Activated T-cell treated with anti-CD3 and anti-CD28 coated beads, Interleukin-2, amount 50 U/mL, for 1 hour (primary cell): ENCODE measurements at places on chromosomes 3 and 15.

DNA sequence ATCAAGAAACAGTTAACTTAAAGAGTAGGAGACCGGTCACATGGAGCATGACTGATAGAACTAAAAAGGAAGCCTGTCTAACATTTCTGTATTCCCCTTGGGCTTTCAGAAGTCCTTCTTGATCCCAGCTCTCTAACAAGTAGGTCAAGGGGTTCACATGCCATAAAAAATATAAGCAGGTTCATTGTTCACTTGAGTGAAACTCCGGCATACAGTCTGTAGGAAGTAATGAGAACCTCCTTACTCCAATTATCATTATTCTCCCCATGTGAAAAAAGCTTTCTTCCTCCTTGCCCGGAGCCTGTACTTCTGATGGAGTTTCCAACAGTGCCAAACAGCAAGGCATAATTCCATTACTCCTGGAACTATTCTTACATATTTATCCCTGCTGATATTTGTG lies 242.8 kb upstream of the CNTN4 start:
- no peak for DNase-seq

DNA sequence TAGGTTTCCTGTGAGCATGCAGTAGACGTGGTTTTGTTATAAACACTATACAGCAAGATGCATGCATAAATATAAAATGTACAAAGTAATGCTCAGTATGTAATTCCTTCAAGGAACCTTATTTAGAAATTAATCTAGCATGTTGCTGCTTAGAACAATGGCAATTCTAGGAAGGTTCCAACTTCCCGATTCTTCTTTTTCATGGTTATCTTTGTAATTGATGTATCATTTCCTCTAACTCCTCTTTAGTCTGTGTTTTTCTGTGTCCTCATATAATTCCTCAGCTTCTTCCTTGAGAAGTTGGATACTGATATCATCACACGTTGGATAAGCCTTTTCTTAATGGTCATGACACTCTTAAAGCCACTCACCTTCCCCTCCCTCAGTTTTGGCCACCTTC lies 3.5 kb downstream of the TSEN2 start:
- DNase-seq: no peak

DNA sequence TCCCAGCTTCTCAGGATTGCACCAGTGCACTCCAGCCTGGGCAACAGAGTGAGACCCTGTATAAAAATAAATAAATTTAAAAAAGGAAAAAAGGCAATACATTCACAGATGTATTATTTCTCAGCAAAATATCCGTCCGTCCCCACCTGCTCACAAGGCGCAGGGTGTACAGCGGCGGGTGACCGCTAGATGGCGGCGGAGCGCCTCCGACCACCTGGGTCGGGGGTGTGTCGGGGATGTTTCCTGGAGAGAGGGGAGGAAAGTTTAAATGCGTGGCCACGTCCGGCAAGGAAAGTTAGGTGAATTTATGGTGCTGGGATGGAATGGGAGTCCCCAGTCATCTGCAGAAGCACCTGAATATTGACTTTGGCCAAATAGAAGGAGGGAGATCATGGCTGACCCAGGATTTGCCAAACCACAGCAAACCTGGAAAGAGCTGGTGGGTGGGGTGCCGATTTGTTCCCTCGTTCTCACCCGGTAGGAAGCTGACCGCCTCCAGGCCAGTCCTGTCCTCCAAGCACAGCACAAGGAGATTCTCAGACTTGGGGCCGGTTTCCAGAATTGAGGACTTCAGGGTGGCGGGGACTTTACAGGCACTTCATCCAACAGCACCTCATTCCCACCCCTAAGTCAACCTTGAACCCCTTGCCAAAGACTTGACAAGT lies 88.3 kb downstream of the TMEM266 start:
- DNase-seq: peak; percentile 74

DNA sequence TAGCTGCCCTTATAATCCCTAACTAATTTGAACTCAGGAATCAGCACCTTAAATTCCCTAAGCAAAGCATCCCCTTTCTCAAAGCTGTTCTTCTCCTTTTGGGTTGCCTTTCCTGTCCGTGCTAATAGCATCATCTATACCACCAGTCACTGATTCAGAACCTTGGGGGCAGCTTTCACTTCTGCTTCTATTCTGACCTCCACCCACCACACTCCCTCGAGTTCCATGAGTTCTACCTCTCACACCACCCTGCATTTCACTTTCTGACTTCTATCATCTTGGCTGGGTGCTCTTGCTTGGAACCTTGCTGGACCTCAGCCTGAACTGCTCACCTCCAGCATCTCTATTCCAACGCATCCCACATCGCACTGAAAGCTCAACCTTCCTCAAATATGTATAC lies 55.4 kb upstream of the KCNMB2 start:
- no peak for DNase-seq

GRCh38 chr3:186871403-186871924 lies 29.0 kb downstream of the ADIPOQ start:
- no peak for DNase-seq

- no peak for DNase-seq
Measured at GRCh38 chr3:144437989-144438388, 466.4 kb downstream of the DIPK2A start.

DNA sequence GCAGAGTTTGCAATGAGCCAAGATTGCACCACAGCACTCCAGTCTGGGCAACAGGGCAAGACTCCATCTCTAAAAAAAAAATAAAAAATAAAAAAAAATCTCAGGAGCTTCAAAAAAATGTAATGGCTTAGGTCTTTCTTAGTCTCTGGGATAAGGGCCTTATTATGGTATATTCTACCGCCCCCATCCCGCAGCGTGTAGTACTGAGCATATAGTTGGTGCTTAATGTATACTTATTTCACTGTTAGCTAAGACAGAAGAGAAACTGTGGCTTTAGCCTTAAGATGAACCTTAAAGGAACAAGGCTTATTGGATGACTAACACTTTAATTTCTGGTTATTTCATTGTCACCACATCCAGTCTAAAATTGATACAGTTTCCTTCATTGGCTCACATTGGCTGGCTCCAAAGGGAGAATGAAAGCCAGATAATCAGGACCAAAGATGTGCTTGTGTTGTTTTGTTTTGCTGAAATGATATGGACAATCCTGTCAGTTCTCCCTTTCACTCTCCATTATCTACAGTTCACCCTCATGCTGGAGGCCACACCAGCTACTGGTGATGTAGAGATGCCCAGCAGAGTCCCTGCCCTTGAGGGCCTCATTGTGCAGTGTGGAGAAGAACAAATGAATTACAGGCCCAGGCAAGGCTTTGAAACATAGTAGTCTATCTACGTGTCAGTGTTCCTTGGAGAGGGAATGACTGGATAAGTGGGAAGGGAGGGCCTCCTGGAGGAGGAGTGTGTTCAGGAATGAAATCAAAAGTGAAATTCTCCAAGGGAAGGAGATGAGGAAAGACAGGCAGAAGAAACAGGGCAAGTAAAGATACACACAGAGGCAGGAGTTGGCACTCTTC lies 17.4 kb upstream of the RAF1 start:
- DNase-seq: no peak

DNA sequence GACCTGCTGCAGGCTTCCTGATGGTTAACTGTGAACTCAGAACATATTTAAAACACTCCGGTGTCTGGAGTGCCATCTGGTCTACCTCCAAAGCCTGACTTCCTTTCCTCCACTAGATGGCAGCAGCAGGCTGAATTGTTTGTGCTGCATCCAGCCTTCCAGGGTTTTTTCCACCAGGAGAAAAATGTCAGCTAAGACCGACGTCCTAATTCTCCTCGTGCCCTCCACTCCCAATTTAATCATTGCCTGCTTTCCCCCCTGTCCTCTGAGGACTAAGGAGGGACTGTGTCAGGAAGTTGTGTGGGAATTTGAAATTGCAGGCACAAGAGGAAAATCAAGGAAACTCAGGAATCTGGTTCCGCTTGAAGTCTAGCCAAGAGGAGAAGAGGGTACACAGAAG lies 165.2 kb upstream of the UMPS start:
- DNase-seq: peak; percentile 41

GRCh38 chr3:62574266-62574898 lies 201.0 kb upstream of the FEZF2 start:
- DNase-seq: no peak

GRCh38 chr3:3065876-3066275 lies 44.3 kb downstream of the IL5RA start:
- DNase-seq: no peak

GRCh38 chr3:193016437-193016901 lies 98.8 kb upstream of the MB21D2 start:
- no peak for DNase-seq

DNA sequence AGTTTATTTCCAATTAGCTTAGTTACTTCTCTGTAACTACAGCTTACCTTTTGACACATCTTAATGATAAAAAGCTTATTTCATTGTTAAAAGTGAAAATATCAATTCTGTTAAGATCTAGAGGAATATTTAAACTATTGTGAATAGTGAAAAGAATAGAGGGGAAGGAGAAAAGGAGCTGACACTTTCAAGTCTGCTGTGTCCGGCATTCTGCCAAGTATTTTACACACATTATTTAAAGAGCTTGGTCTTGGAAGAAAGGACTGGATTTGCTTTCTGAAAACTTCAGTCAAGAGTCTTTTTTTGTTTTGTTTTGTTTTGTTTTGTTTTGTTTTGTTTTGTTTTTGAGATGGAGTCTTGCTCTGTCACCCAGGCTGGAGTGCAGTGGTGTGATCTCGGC lies 34.8 kb downstream of the CCDC80 start:
- no peak for DNase-seq

- no peak for DNase-seq
Measured at GRCh38 chr3:40109641-40110490, 199.6 kb upstream of the EIF1B start.

DNA sequence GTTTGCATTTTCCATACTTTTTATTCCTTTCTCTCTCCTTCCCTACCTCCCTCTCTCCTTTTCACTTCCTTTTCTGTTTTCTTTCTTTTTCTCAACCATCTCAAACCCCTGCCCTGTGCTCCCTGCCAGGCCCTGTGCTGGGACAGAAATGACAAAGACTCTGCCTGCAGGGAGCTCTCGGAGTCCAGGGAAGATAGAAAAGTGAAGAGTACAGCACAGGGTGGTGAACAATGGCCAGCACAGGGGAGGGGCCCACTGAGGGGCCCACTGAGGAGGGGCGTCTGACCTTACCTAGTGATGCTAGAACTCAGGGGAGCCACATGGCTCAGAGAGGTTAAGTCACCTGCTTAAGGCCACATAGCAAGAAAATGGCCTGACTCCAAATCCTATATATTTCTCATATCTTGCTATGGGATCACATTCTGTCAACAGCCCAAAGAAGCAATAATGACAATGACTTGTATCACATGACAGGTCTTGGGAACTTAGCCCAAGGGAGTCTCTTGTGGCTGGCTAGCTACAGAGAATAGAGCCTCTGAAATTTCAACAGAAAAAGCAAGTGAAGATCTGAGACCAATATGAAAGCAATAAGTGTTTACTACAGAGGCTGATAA lies 44.3 kb upstream of the ATP2B2 start:
- no peak for DNase-seq

DNA sequence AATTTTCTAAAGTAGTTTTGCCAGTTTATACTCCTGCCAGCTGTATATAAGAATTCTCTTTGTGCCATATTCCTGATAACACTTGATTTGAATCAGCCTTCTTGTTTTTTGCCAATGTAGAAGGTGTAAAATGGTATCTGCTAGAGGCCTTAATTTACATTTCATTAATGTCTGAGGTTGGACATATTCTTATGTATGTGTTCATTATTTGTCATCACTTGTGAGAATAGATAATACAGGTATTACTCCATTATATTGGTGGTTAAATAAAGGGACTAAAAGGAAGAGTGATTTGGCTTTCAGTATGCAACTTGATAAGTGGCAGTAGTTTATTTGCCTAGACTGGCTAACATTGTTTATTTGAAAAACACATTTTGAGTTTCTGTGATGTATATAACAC lies 25.8 kb downstream of the PAK2 start:
- DNase-seq: no peak

GRCh38 chr3:169453256-169454059 lies 210.1 kb downstream of the MECOM start:
- no peak for DNase-seq

GRCh38 chr3:15434756-15435155 lies 7.4 kb downstream of the EAF1 start:
- no peak for DNase-seq

- DNase-seq: no peak
Measured at GRCh38 chr15:85137489-85138168, 156.0 kb downstream of the PDE8A start.

- no peak for DNase-seq
Measured at GRCh38 chr15:74040109-74040850, 42.1 kb downstream of the GOLGA6A start.
